ENCODE measurements at places on chromosomes 16 and 17.

DNA sequence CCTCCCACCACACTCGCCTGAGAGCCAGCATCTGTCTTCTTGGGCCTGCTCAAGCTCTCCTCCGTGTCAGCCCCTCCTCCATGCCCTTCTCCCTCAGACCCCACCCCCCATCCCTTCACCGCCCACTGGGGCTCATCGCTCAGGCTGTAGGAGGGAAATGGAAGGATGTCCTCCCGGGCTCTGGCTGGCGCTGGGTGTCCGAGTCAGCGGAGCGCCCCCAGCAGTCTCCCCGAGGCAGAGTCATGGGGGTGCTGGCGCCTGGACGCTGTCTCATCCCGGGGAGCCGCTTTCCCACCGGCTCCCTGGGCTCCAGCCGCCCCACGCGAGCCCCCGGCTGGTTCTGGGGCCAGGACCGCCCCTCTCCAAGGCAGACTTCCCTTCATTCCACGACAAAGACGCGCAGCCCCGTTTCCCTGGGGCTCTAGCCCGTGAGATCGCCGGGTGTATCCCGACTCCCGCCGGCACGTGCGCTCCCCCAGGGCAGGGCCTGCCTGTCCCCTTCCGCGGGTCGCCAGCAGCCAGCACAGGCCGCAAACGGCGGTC, 428 bp upstream of the ANTKMT start:
- peak; percentile 75 for DNase-seq

DNA sequence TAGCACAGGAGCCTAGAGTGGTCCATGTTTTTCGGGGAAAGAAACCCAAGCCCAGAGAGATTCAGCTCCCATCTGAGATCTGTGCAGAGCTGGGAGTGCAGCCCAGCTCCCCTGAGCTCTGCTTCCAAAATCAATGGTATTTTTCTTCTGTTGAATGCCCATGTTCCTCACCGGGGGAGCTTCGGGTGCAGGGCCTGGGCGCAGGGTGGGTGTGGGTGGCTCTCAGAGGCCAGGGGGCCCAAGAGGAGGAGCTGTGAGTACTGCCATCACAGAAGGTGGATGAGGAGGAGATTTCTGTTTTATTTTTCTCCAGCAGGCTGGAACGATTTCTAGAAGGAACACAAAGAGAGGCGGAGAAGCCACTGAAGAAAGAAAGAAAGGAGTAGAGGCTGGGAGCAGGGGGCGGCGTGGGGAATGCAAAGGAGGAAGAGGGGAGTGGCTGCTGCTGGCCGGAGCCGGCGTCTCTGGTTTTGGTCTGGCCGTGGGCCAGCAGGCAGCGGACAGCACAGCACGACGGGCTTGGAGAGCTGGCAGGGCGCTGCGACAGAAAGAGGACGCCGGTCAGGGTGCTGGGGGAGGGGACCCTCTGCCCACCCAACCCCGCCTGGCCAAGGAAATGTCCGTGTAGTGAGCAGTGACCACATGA, 76.2 kb upstream of the KSR1 start:
- peak; percentile 33 for DNase-seq

DNA sequence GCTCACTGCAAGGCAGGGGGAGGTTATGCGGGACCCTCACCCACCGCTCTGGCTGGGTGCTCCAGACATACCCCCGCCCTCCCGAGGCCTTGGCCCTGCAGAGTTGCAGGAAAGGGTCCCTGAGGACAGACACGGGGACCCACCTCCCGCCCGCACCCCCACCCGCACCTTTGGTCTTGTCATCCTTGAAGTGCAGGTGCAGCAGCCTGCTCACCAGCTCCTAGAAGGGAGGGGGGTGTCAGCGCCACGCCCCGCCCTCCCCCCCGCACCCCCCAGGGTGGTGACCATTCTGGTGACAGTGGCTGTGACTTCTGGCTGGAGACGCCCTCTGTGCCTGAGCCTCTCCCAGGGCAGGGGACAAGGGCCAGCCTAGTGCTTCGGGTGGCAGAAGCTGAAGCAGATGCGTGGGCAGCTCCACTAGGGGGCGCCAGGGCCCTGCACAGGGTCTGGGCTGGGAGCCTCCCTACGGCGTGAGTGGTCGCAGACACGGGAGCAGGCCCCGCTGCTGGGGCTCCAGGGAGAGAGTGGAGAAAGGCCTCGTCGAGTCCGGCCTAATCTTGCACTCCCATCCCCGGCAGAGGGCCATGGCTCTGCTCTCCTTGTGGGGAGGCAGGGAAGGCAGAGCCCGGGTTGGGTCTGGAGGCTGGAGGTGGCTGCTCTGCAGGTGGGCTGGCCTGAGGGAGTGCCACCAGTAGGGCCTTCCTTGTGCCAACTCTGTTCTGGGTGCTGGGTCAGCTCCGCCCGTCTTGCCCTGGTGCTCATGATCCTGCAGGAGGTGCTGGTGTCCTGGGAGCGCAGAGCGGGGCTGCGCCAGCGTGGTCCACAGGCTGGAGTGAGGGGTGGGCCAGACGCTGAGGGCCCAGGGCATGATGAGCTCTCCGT, 2.7 kb downstream of the CENPX start:
- peak; percentile 37 for DNase-seq

- DNase-seq, result peak; percentile 36
These were observed 93.7 kb downstream of the SDK2 start for GRCh38 chr17:73550556-73550955.

- no peak for DNase-seq
These were observed 39.1 kb downstream of the PSME3IP1 start for GRCh38 chr16:57146735-57147134.

DNA sequence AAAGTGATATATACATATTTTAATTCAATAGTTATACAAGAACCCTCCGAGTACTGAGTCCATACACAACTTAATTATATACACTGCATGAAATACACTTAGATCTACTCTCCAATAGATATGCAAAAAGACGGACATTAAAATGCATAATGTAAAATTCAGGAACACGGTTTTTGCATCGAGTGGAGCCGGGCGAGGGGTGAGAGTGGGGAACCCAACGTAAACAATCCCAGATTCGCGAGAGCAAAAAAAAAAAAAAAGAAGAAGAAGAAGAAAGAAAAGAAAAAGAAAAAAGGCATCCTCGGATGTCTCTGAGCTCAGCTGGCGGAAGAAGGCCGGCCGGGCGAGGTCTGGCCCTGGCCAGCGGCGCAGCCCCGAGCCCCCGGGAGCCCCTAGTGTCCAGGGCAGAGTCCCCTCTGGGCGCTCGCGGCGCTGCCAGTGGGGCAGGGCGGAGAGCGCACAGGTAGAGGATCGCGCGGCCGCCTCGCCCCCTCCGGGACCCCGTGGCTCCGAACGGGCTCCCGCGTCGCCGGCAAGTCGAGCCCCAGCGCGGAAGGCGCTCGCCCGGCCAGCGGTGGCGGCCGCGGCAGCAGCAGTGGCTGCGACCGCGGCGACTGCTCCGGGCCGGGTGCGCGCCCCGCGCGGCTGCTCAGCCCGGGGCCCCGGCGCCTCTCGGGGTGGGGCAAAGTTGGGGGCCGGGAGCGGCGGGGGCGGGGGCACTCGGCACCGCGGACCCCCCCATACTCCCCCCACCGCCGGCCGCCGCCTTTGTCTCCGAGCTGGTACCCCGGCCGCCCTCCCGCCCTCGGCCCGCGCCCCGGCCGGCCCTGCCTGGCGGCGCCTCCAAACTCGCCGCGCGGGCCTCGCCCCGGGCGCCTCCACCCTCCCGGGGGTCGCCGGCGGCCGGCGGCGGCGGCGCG, 9.6 kb upstream of the ZFHX3 start:
- DNase-seq, result peak; percentile 35

GRCh38 chr16:11736903-11737302, 5.8 kb downstream of the TXNDC11 start:
- no peak for DNase-seq

DNA sequence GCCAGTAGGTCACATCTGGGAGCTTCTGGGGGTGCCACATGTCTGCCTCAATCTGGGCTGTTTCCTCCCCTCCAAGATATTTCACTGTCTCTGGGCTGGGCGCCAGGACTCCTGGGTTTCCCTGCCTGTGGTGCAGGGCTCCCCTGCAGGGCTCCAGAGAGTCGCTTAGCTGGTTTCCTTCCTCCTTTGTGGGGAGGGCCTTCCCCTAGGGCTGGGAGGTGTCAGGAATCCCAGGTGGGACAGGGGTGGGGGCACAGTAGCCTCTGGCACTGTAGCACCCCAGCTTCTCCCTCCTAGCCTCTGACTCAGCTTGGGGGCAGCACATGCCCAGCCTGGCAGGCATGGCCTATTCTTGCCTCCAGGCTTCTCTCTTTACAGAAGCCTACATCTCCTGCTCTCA, 2.6 kb downstream of the RARA start:
- no peak for DNase-seq

GRCh38 chr16:969508-970385, 1.0 kb downstream of the LMF1 start:
- peak; percentile 36 for DNase-seq

Data from fibroblast of skin of right biceps (primary cell).